BJ (cell line): ENCODE measurements at places on chromosomes 11 and 22.

GRCh38 chr11:67657300-67657699 lies 6.8 kb upstream of the ACY3 start:
- no peak for DNase-seq

DNA sequence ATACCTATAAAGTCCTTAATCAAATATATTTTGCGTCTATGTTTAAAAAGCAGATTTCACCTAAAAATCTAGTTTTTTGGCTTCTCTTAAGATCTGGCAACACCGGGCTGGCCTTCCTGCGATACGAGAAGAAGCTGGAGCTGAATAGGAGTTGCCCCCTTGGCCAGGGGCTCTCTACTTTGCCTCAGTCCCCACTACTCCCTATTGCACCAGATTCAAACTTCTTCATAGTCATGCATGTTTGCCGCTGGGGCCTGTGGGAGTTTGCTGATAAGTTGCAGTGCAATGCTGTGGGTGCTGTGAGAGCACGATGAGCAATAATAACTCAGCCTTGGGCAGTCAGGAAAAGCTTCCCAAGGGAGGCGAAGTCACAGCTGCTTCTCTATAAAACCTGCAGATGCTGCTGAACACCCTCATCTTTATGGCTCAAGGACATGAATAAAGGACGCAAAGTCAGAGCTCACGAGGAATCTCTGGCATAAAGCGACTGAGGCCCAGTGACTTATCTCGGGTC lies 15.2 kb upstream of the EIF3D start:
- no peak for DNase-seq

- DNase-seq, result no peak
Measured at GRCh38 chr11:96990914-96991313, 601.1 kb downstream of the JRKL start.

- no peak for DNase-seq
Measured at GRCh38 chr11:120501440-120501839, 10.1 kb upstream of the GRIK4 start.

DNA sequence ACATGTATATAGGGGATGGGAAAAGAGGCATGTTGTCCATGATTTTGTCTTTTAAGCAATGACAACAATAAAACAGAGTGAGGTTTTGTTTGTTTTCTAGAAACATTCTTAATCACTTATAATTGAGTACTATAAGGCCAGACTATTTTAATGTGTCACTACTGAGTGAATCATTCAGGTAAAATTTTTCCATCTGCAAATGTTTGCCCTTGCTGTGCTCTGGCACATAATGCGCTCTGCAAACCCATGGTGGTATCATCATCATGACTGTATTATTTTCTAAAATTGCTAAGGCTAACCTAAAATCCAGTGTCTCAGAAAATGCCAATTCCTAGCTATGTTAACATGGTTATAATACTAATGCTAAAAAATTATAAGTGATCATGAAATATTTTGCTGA lies 261.2 kb downstream of the CADM1 start:
- DNase-seq, result no peak

- DNase-seq, result no peak
Measured at GRCh38 chr11:85679576-85679975, 6.4 kb downstream of the CCDC89 start.

- no peak for DNase-seq
Measured at GRCh38 chr11:62149986-62150886, 26.4 kb downstream of the INCENP start.

- no peak for DNase-seq
Measured at GRCh38 chr11:65651589-65652510, 10.9 kb downstream of the RELA start.

- no peak for DNase-seq
Measured at GRCh38 chr22:32720924-32721323, 80.6 kb upstream of the TIMP3 start.

- no peak for DNase-seq
Measured at GRCh38 chr11:47152953-47153950, 23.4 kb downstream of the ARFGAP2 start.

GRCh38 chr11:100830274-100830673 lies 143.2 kb downstream of the ARHGAP42 start:
- DNase-seq, result no peak
